ENCODE measurements at places on chromosomes 3 and 15.

DNA sequence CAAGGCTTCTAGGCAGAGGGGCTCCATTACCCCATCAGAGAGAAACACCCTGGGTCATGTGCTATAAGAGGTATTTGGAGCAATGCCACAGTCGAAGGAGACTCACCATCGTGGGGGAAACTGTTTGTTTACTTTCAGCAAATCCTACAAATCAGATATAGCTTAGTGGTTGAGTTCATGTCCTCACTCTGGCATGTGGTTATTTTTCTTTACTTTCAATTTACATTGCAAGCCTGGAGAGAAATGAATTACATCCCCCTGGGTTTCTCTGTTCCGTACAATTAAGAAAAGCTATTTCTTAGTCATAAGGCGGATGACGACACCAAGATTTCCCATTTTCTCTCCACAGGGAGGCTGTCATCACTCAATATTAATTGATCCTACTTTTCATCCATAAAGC, 36.9 kb downstream of the RFTN1 start:
- DNase-seq: no peak

- no peak for DNase-seq
Measured at GRCh38 chr3:29281344-29282241, 722 bp downstream of the RBMS3 start.

DNA sequence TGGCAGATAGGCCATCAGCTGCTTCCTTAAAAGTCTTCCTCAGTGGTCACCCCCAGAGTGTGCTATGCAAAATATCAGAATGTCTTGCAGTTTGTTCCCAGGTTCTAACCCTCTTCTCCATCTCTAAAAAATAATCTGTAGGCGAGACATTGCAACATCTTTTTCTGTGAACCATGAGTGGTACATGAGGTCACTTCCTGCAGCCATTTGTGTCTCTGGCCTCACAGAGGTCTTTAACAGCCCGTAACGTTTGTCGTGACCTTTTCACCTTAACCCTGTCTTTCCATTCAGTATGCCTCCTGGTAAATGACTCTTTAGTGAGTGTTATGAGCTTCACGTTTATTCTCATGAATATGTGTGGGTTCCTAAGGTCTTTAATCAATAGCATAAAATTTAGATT, 145.4 kb downstream of the KLHL25 start:
- DNase-seq: no peak

DNA sequence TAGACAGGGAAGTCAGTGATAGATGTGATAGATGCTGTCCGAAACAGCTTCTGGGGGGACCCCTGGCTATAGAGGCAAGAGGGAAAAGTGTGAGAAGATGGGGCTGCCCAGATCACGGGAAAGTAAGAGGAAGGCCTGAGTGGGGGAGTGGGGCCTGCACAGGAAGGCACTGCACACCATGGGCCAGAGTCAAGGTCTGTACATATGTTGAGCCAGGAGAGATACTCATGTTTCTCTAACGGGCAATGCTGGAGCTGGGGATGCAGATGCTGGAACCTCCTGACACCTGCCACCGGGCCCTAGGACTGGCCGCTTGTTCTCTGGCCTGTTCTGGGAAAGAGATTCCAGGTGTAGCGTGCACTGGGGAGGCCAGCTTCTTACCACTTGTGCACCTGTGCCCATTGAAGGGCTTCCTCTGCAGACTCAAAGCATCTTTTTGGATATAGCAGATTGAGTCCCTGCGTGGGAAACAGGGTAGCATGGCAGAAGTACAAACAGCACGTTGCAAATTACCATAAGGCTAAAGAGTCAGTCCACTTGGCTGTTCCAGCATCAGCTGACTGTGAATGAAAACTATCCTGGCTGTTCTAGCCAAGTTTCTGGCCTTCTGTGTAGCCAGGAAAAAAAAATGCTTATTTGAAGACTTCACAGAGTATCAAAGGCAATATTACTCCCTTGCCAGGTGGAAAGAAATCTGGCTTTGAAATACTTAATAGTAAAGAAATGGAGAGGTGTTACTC, 77.1 kb upstream of the GSK3B start:
- DNase-seq: no peak

- DNase-seq: peak; percentile 66
Measured at GRCh38 chr15:41546851-41547786, 3.1 kb upstream of the RPAP1 start.

DNA sequence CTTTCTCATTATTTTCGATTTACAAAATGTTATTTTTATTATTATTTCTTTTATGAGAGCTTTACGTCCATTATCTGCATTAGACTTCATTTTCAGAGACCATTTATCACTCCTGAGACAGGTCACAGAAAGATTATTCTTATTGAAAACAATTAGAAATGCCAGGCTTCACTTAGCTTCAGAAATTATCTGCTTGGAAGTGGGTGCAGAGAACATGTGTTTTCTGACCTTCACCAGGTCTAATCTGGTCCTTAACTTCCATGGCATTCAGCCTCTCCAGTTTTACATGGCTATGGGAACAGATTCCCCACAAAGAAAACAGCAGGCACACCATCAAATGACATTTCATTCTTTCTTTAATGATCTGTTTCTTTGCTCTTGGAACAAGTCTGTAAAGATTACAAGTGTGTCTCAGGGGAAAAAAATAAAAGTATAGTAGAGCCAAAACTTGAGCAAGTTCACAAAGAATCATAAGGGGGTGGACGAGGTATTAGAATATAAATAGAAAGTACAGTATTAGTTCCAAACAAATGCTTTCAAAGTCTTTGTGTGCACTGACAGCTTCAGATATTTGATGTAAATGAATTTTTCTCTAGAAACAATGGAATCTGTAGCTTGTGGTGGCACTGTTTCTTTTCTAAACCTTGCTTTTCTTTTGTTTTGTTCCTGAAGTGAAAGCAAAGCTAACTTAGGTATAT, 294.2 kb upstream of the MEIS2 start:
- DNase-seq: no peak

GRCh38 chr3:2465842-2466241, 367.2 kb downstream of the CNTN4 start:
- no peak for DNase-seq

- no peak for DNase-seq
Measured at GRCh38 chr15:58407778-58408177, 24.0 kb upstream of the LIPC start.

DNA sequence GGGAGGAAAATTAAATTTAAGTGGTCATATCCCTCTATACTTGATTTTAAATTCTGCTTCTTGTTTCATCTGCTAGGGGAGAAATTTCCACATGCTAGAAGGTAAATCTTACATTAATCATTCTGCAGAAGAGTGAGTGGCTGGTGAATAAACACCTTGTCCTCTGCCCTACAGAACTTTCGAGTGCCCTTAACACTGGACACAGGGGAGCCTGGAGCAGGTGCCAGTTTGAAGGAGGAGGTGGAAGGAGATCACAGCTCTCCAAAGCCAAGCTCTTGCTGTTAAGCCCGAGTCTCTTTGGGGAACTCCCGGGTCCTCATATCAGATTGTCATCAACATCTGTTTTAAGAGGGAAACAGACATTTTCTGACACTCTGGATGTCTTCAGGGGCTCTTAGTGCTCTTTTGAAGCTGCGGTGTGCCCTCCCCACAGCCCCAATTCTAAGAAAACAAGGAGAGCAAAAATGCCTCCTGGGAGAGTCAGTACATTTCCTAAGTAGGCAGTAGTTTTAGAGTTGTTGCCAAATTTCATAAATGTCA, 31.3 kb downstream of the LAMP3 start:
- no peak for DNase-seq

DNA sequence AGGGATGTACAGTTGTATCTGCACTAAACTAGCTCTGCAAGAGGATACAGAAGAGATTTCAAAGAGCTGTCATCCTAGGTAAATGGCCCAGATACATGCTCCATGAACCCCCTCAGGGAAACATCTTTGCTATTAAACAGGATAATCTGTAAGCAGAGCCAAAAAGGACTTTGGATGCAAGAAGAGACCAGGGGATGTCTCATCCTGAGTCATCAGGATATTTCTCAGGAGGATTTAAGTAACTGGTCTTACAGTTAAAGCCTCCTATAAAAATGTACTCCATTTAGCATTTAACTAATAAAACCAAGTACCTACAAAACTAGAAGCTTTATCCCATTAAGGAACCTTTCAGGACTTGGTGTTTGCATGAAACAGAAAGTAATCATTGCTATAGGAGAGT, 48.2 kb upstream of the PHLDB2 start:
- DNase-seq: no peak

GRCh38 chr15:90191794-90192509, 9.2 kb upstream of the SEMA4B start:
- DNase-seq: peak; percentile 89

DNA sequence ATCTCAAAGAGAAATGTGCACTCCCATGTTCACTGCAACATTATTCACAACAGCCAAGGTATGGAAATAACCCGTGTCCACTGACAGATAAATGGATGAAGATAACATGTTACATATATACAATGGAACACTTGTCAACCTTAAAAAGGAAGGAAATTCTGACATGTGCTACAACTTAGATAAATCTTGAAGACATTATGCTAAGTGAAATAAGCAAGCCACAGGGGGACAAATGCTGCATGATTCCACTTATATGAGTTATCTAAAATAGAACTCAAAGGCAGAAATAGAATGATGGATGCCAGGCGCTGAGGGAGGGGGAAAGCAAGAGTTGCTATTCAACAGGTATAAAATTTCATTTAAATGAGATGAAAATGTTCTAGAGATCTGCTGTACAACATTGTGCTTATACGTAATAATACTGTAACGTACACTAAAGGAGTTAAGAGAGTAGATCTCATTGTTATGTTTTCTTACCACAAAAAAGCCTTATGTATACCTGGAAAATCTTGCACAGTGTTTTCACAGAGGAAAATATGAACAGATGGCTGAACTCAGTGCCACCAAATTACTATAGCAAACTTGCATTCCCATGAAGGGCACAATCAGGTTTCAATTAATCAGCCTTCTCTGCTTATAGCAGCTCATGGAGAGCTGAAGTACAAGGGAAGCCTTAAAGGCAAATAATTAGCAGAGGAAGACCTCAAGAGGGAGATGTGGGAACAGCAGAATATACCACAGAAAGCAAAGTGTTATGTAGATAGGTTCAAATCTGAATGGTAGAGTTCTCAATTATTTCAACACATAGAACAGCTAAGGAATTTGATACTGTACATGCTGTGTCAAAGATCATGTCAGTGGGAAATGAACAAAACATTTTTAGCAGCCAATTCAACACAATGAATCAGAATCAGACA, 8.1 kb upstream of the VPS39 start:
- DNase-seq: no peak

Data from RWPE2 (cell line).